ENCODE measurements at places on chromosomes 5 and 9.

DNA sequence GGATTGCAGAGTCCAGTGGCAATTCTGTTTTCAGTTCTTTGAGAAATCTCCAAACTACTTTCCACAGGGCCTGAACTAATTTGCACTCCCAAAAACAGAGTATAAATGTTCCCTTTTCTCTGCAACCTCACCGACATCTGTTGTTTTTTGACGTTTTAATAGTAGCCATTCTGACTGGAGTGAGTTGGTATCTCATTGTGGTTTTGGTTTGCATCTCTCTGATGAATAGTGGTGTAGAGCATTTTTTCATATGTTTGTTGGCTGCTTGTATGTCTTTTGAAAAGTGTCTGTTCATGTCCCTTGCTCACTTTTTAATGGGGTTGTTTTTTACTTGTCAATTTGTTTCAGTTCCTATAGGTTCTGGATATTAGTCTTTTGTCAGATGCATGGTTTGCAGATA, 72.6 kb downstream of the PALM2AKAP2 start:
- no peak for DNase-seq

DNA sequence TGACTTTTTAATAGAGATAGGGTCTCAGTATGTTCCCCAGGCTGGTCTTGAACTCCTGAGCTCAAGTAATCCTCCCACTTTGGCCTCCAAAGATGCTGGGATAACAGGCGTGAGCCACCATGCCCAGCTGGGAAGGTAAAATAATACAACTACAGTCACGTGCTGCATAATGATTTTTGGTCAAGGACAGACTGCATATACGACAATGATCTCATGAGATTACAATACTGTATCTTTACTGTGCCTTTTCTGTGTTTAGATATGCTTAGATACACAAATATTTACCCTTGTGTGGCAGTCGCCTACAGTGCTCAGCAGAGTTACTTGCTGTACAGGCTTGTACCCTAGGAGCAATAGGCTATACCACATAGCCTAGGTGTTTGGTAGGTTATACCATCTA, 14.2 kb upstream of the IRF1 start:
- no peak for DNase-seq

DNA sequence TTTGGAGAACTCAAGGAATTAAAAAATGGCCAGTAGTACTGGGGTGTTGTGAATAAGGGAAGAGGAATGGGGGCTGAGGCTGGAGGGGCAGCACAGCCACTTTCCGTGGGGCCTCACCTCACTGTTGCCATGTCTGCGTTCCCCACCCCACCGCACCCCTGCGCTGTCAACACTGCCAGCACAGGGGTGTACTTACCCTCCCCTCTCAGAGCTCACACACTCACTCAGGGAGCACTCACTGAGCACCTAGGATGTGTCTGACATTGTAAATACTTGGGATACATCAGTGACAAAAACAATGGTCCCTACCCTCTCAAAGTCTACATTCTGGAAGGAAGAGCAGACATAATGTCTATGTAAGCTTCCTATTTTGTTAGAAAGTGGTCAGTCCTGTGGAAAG, 3.4 kb upstream of the RPS14 start:
- DNase-seq = no peak

DNA sequence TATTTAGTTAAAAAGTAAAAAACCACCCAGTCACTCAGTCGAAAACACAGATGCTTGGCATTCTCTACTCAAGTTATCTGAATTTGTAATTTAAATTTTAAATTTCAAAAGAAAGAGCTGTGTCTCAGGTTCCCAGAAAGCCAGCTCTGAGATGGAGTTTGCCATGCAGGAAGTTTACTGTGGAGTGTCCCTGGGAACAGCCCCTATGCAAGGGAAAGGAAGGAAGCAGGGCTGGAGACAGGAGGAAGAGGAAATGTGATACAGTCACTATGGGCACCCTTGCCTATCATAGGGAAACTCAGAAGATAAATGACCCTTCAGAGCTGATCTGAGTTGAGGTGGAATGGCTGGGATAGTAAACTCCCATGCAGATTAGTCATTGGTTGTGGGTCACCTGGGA, 408.8 kb upstream of the ACTBL2 start:
- no peak for DNase-seq
